ENCODE measurements at places on chromosomes 4 and X.
A peak's percentile ranks its signal among the peaks of the same experiment; 100 is the strongest.

GRCh38 chr4:53463340-53463739, 85.9 kb downstream of the FIP1L1 start:
- no peak for DNase-seq

GRCh38 chr4:182089326-182089725, 153.9 kb upstream of the TENM3 start:
- DNase-seq, result no peak

DNA sequence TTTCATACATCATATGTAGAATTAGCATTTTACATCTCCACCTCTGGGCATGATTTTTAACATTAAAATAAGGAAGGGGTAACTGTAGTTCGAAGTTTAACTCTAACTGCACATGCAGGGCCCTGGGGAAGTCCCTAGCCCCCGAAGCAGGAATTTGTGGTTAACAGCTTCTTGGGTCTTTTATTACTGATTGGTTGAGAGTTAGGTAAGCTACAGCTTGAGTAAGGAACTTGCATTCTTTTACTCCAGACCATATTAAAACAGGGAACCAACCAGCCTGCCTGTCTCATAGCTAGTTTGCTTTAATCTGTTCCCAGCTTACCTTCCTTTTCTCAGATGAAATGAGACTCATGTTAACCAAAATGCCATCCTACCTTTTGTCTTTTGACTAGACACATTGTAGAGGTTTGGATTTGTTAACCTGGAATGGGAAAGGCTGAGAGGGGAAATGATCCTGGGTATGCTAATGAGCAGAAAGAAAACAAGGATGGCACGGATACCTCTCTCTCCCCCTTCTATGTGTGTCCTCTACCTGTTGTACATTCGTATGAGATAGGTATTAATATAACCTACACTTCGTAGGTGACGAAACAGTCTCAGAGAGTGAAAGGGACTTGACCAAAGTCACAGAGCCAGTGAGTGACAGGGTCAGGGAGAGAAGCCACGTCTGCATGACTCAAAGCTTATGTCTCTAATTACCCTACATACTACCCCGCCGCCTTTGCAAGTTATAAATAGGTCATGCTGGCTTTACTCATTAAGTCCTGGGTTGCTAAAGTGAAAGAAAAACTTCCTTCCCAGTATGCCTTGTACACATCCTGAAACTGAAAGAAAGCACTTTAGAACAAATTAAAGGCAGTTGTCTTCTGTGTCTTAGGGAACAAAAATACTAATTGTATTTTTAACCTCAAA, 119.5 kb upstream of the AFF2 start:
- DNase-seq, result peak; percentile 35

DNA sequence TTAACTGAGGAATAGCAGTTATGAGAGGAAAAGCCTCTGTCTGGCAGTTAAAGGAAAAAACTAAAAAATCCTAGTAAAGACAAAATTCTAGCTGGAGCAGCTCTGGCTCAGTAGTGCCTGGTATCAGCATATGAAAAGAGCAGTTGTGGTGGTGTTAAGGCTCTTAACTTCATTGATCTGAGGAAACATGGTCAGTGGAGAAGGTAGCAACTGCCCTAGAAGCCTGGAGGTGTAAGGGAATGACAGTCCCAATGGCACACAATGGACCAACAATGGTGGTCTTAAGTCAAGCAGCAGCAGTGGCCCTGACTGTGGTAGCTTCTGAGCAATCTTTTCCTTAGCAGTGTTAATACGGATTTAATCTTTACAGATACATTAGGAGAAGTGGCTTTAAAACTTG, 189.6 kb upstream of the POF1B start:
- no peak for DNase-seq

DNA sequence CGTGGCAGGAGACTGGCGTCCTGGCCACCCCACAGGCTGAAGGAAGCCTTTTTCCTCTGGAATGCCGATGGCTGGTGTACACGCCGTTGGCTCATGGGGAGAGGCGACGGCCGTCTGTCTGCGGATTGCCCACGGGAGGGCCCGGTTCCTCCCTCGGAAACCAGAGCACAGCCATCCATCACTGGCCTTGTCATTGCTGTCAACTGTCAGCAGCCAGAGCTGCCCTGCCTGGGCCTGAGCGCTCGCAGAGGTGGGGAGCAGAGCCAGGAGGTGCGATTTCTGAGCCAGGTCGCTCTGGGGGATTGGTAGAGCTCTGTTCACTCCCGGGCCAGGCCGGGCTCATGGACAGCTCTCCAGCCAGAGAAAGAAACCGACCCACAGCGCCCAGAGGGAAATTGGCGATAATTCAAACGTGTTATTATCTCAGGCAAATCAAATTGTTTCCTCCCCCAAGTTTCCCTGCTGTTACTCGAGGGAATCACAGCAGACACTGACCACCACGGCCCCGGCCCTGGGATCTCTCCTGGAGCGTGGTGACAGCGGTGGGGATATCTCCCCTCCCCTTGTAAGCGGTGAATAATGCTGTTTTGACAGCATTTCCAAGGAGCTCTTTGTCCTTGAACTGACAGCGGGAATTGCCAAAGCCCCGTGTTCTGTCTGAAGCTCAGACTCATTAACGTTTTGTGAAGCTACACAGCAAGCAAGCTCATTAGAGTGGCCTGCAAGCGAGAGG, 220.9 kb upstream of the PSAPL1 start:
- DNase-seq, result no peak

GRCh38 chr4:172881645-172882044, 287.0 kb upstream of the GALNT7 start:
- no peak for DNase-seq

DNA sequence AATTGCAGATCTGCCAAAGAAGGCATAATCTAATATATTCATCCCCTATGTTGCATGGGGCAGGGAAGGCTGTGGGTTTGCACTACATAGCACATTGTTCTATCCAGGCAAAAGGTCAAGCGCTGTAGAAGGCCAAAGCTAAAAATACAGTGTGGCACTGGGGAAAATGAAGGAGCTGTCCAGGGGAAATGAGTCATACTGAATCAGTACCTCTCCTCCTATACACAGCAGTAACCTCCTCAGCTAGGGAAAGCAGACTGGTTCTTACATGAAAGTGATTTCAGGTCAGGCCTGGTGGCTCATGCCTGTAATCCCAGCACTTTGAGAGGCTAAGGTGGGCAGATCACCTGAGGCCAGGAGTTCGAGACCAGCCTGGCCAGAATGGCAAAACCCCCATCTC, 31.0 kb upstream of the SLC25A4 start:
- DNase-seq, result no peak

- no peak for DNase-seq
Measured at GRCh38 chr4:6204098-6204497, 3.7 kb upstream of the JAKMIP1 start.

DNA sequence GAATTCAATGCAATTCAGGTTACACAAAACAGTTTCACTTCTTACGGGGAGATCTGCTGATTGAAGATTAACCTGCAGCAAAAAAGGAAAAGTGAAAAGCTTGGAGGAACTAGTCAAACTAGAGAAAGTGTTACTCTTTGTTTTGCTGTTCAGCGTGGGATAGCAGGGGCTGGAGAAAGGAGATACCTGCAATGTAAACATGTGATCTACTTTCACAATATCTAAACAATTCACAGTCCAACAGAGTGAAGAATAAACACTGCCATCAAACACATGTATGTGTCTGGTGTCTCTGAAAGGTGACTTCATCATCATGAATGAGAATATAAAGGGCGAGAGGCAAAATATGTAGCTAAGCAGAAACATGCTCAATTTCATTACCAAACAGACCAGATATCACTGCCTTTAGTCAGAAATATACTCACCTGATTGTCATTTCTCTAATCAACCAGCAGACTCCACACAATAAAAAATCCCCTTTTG, 26.4 kb downstream of the NIPAL1 start:
- no peak for DNase-seq
